ENCODE measurements at places on chromosomes 13 and 19. TPM values are rescaled to one million over a fixed set of nuclear protein-coding genes. Genes with fewer than 3 reads are reported as not detected.

- H3K36me3 ChIP-seq = no peaks in the 10 kb centered on the region
- peaks cover 32% of the 10 kb centered on the region for H3K4me1 ChIP-seq
- H3K4me3 ChIP-seq = 0 out of 2 replicates have a peak overlapping the region, but pooled peaks have one; percentile 24
- peaks cover 27% of the 10 kb centered on the region for H3K27me3 ChIP-seq
- no peak overlapping the region for H3K27ac ChIP-seq
- no peak for DNase-seq
These were observed 2.5 kb upstream of the DBP start for GRCh38 chr19:48639483-48640375.

DNA sequence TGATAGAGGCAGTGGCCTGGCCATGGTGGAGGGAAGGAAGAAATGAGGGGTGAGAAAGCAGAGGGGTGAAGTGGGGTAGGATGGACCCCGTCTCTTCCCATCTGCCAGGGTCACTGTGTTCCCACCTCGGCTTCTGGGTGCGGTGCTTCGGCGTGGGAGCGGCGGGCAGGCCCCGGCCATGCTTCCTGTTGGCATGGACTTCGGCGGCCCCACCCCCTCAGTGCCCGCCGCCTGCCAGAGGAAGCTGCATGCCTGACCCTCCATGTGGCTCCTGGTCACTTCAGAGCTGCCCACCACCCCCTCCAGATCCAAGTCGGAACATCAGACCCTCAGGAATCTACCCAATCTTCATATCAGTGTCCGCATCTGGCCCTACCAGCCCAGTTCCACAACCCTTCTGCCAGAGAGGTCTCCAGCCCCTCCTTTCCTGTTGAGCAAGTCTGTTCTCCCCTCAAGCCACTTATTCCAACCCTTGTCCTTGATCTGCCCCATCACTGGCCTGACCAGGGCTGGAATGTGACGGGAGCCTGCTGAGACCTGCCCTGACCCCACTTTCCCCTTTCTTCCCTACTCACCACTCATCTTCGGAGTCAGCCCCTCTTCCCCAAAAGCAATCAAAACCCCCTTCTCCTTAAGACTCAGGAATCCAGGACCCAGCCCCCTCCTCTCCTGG lies 1.5 kb downstream of the KCNN4 start:
- H3K4me1 ChIP-seq = peaks cover 61% of the 10 kb centered on the region
- DNase-seq = no peak
- no peaks in the 10 kb centered on the region for H3K27me3 ChIP-seq

- no peak overlapping the region for H3K4me3 ChIP-seq
- DNase-seq = no peak
- H3K27me3 ChIP-seq = peaks cover 30% of the 10 kb centered on the region
- no peak overlapping the region for H3K27ac ChIP-seq
These were observed 29.0 kb downstream of the ZNF627 start for GRCh38 chr19:11626252-11626651.

- H3K27ac ChIP-seq = no peak overlapping the region
- H3K27me3 ChIP-seq = peaks cover 25% of the 10 kb centered on the region
- H3K4me3 ChIP-seq = no peak overlapping the region
- H3K36me3 ChIP-seq = peaks cover 47% of the 10 kb centered on the region
- H3K4me1 ChIP-seq = no peaks in the 10 kb centered on the region
- no peak for DNase-seq
These were observed 9.1 kb downstream of the NOP53 start for GRCh38 chr19:47754206-47755064.

- H3K4me3 ChIP-seq = no peak overlapping the region
- H3K27ac ChIP-seq = no peak overlapping the region
- H3K27me3 ChIP-seq = no peaks in the 10 kb centered on the region
- DNase-seq = no peak
These were observed 160.1 kb downstream of the SPRY2 start for GRCh38 chr13:80180740-80181355.

- no peak overlapping the region for H3K27ac ChIP-seq
- H3K27me3 ChIP-seq = no peaks in the 10 kb centered on the region
- H3K4me1 ChIP-seq = no peaks in the 10 kb centered on the region
- H3K4me3 ChIP-seq = no peak overlapping the region
These were observed 277.5 kb upstream of the SGCG start for GRCh38 chr13:22903301-22903700.

DNA sequence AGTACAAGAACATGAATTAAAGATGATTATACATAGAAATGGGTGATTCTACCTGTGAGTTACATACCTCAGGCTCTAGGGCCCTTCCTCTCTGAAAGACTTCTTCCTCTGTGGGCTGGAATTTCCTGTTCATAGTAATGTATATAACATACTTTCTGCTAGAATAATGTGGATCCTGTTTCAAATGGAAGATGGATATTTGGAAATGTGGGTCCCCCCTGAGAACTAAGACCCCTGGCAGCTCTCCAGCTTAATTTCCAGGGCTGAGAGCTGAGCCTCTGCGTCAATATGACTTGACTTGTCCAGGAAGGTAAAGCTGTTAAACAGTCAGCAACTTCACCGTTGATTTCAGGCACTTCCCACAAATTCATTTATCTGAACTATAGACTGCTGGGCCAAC lies 296.3 kb downstream of the NALCN start:
- no peak overlapping the region for H3K27ac ChIP-seq
- no peak for DNase-seq
- no peaks in the 10 kb centered on the region for H3K4me1 ChIP-seq
- no peak overlapping the region for H3K4me3 ChIP-seq
- peaks cover 12% of the 10 kb centered on the region for H3K27me3 ChIP-seq

GRCh38 chr13:43664700-43665191 lies 122.0 kb downstream of the ENOX1 start:
- H3K4me3 ChIP-seq = peak overlapping the region; percentile 58
- peaks cover 34% of the 10 kb centered on the region for H3K4me1 ChIP-seq
- DNase-seq = peak; percentile 67
- no peaks in the 10 kb centered on the region for H3K27me3 ChIP-seq
- peak overlapping the region; percentile 75 for H3K27ac ChIP-seq
- no peaks in the 10 kb centered on the region for H3K36me3 ChIP-seq

DNA sequence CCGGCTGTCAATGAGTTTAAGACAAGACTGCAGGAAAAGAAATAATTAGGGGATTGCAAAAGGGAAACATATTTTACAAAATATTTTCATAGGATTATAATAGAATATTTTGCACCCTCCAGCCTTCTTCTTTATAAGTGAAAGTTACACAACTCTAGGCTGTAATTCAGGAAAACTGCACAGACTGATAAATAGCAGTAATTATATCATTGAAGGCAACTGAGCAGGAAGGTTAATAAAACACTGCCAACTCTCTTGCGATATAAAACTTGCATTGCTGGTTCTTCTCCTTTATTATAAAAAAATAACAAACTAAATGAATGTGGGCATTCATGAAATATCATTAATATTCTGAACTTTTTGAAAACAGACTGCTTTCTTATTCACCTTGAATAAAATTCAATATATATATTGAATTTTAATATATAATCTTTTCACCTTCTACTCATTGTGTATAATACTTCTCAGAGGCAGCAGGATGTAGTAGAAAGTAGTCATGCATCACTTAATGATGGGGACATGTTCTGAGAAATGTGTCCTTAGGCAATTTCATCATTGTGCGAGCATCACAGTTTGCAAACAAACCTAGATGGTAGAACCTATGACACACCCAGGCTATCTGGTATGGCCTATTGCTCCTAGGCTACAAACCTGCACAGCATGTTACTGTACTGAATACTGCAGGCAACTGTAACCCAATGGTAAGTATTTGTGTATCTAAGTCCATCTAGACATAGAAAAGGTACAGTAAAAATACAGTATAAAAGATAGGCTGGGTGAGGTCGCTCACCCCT lies 24.9 kb upstream of the STARD13 start:
- DNase-seq = no peak
- H3K36me3 ChIP-seq = peaks cover 20% of the 10 kb centered on the region
- no peaks in the 10 kb centered on the region for H3K27me3 ChIP-seq

DNA sequence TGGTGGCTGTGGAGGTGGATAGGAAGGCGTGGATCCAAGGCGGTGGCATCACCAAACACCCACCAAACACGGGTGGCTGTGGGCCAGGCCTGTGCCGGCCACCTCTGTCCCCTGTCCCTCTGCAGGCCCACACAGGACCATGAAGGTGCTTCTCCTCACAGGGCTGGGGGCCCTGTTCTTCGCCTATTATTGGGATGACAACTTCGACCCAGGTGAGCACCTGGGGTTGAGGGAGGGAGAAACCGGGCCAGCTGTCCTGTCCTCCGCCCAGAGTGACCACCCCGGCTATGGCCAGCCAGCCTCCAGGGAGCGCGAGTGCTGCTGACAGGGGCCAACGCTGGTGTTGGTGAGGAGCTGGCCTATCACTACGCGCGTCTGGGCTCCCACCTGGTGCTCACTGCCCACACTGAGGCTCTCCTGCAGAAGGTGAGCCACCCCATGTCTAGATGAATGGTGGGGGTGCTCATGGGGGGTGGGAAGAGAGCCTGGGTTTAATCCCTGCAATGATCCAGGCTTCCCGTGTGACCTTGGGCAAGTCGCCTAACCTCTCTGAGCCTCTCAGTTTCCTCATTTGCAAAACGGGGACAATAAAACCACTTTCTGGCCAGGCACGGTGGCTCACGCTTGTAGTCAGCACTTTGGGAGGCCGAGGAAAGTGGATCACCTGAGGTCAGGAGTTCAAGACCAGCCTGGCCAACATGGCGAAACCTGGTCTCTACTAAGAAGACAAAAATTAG lies 4.0 kb downstream of the HSD11B1L start:
- H3K27ac ChIP-seq = no peak overlapping the region
- peaks cover 14% of the 10 kb centered on the region for H3K27me3 ChIP-seq
- H3K4me1 ChIP-seq = peaks cover 20% of the 10 kb centered on the region
- DNase-seq = no peak
- H3K36me3 ChIP-seq = 0 out of 2 replicates have a peak, but pooled peaks cover 3% of the 10 kb centered on the region
- no peak overlapping the region for H3K4me3 ChIP-seq

- H3K27ac ChIP-seq = no peak overlapping the region
- H3K36me3 ChIP-seq = no peaks in the 10 kb centered on the region
- H3K4me1 ChIP-seq = peaks cover 2% of the 10 kb centered on the region
These were observed 84.3 kb upstream of the NBEA start for GRCh38 chr13:34857558-34858325.

GRCh38 chr13:111383591-111384440 lies 63.4 kb downstream of the TEX29 start:
- no peaks in the 10 kb centered on the region for H3K36me3 ChIP-seq
- H3K4me1 ChIP-seq = no peaks in the 10 kb centered on the region
- peaks cover 5% of the 10 kb centered on the region for H3K27me3 ChIP-seq
- no peak for DNase-seq

- H3K4me3 ChIP-seq = peak overlapping the region; percentile 55
- peak; percentile 68 for DNase-seq
- H3K27me3 ChIP-seq = peaks cover 3% of the 10 kb centered on the region
- H3K4me1 ChIP-seq = peaks cover 26% of the 10 kb centered on the region
- H3K36me3 ChIP-seq = no peaks in the 10 kb centered on the region
These were observed 27.7 kb downstream of the GADD45B start for GRCh38 chr19:2503521-2504109.

DNA sequence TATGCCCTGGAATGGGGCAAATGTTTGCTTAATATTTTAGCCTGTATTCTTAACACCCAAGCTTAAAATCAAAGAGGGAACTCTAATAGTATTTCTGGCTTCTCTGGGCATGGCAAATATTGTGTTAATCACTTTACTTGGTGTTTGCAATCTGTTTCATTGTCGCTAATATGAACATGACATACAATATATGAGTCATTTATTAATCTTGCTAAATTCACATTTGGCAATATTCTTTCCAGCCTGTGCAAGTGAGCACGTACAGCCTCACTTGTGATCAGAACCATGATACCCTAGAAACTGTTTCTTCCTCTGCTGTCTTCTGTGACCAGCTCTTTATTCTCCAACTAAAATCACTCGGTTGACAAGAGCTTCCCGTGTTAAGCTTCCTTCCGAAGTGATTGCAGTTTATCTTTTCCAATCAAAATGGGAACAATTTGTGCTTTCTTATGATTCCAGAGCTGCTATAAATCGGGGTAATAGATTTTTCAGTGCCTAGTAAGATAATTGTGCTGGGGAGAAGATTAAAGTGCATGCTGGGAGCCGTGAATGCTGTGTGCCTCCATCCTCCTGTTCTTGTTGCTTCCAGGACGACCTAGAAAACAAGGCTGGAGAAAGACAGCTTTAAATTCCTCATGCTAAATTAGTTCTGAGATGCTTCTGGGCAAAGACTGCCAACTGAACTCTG lies 153.0 kb upstream of the TMTC4 start:
- no peak overlapping the region for H3K27ac ChIP-seq
- no peaks in the 10 kb centered on the region for H3K36me3 ChIP-seq
- H3K27me3 ChIP-seq = peaks cover 7% of the 10 kb centered on the region
- no peaks in the 10 kb centered on the region for H3K4me1 ChIP-seq

GRCh38 chr13:54563286-54563685 lies 1534.7 kb downstream of the OLFM4 start:
- no peak overlapping the region for H3K27ac ChIP-seq
- H3K4me1 ChIP-seq = no peaks in the 10 kb centered on the region
- DNase-seq = no peak

- H3K36me3 ChIP-seq = 0 out of 2 replicates have a peak, but pooled peaks cover 4% of the 10 kb centered on the region
- H3K4me1 ChIP-seq = peaks cover 28% of the 10 kb centered on the region
- DNase-seq = no peak
- H3K27ac ChIP-seq = no peak overlapping the region
- peaks cover 13% of the 10 kb centered on the region for H3K27me3 ChIP-seq
These were observed 159.9 kb downstream of the USP12 start for GRCh38 chr13:27011661-27012060.

- H3K4me1 ChIP-seq = no peaks in the 10 kb centered on the region
- no peak overlapping the region for H3K4me3 ChIP-seq
- no peaks in the 10 kb centered on the region for H3K36me3 ChIP-seq
- DNase-seq = no peak
These were observed 258.4 kb downstream of the LIG4 start for GRCh38 chr13:107956889-107957288.

The ACP7 gene
- total RNA-seq = not detected

The RASL11A gene
- 10.2 TPM for total RNA-seq

The CCDC194 gene
- not detected for total RNA-seq

The FGF22 gene
- total RNA-seq = not detected

The LILRB2 gene
- total RNA-seq = not detected

The RXFP2 gene
- not detected for total RNA-seq

The FCER2 gene
- total RNA-seq = not detected

The F10 gene
- 10.3 TPM for total RNA-seq

The PINLYP gene
- total RNA-seq = 0.61 TPM

The TNFSF13B gene
- total RNA-seq = 0.47 TPM

The TNNI3 gene
- not detected for total RNA-seq

The HSPB6 gene
- 38.0 TPM for total RNA-seq

The RGL3 gene
- total RNA-seq = 9.7 TPM

The FREM2 gene
- total RNA-seq = not detected

The C19orf67 gene
- total RNA-seq = not detected

The NECTIN2 gene
- total RNA-seq = 152 TPM

All from HFFc6 (cell line).